ENCODE measurements at places on chromosomes 13 and 19.

- no peak for DNase-seq
These were observed at the start of gene MAST1 for GRCh38 chr19:12838182-12838885. TSS of gene MAST1 (plus strand) at chr19:12838515. CDS start at chr19:12838573, 58 bp downstream.

GRCh38 chr19:43148233-43148632, 38.1 kb downstream of the PSG5 start:
- no peak for DNase-seq

GRCh38 chr19:35439921-35440320, 8.1 kb upstream of the FFAR2 start:
- no peak for DNase-seq

GRCh38 chr19:3610745-3611717, 4.4 kb upstream of the TBXA2R start:
- DNase-seq, result no peak
